ENCODE measurements at places on chromosomes 13 and 19. TPM values are rescaled to one million over a fixed set of nuclear protein-coding genes. Genes with fewer than 3 reads are reported as not detected.

Gene ZNF737
- 0.29 TPM for total RNA-seq

Gene SHISA7
- not detected for total RNA-seq

Gene CYP2F1
- not detected for total RNA-seq

Gene DACT3
- total RNA-seq = 0.29 TPM

Gene CPB2
- total RNA-seq = not detected

Gene ERF
- total RNA-seq = 160 TPM

Gene CCDC169
- not detected for total RNA-seq

Gene MAST1
- total RNA-seq = 1.7 TPM

Gene XAB2
- 48.4 TPM for total RNA-seq

Gene ELSPBP1
- total RNA-seq = not detected

Gene SHC2
- 0.29 TPM for total RNA-seq

Gene ZNF540
- 0.03 TPM for total RNA-seq

Gene GAS6
- total RNA-seq = 1.3 TPM

Gene CEACAM1
- total RNA-seq = 39.6 TPM

Gene DLL3
- total RNA-seq = 0.15 TPM

Gene PCDH9
- total RNA-seq = not detected

Gene CBY2
- total RNA-seq = not detected

Gene PTPRH
- total RNA-seq = 103 TPM

Gene ATXN8OS
- not detected for total RNA-seq

Gene ZNF285
- not detected for total RNA-seq

Gene ZNF844
- total RNA-seq = 0.86 TPM

Gene CCDC70
- total RNA-seq = not detected

Gene PSG3
- not detected for total RNA-seq

Gene COL4A1
- total RNA-seq = 0.29 TPM

Gene IZUMO1
- 0.58 TPM for total RNA-seq

Gene ZSCAN1
- total RNA-seq = not detected

Gene LIN7B
- 12.0 TPM for total RNA-seq

Gene PDX1
- 0.89 TPM for total RNA-seq

Gene PTH2
- not detected for total RNA-seq

Gene AZU1
- total RNA-seq = not detected

Gene CRLF1
- total RNA-seq = not detected

Gene ZNF729
- total RNA-seq = not detected

Gene FCER2
- total RNA-seq = not detected

Gene ZNF578
- not detected for total RNA-seq

Gene KIR2DL1
- total RNA-seq = not detected

Gene SUGP2
- total RNA-seq = 37.7 TPM

Gene GJB6
- 1.9 TPM for total RNA-seq

Gene IRGQ
- total RNA-seq = 23.0 TPM

Gene PODNL1
- total RNA-seq = 0.34 TPM

Gene SIGLEC12
- not detected for total RNA-seq

Gene C19orf38
- not detected for total RNA-seq
